NCI-H1930 (cell line): ENCODE measurements at places on chromosomes 1 and 21.

- no peak for DNase-seq
These were observed 83.2 kb upstream of the PBX1 start for GRCh38 chr1:164475834-164476233.

- no peak for DNase-seq
These were observed 62.1 kb downstream of the USP24 start for GRCh38 chr1:55153031-55153430.

GRCh38 chr1:55589671-55590297 is 374.6 kb upstream of the USP24 start:
- DNase-seq: no peak

DNA sequence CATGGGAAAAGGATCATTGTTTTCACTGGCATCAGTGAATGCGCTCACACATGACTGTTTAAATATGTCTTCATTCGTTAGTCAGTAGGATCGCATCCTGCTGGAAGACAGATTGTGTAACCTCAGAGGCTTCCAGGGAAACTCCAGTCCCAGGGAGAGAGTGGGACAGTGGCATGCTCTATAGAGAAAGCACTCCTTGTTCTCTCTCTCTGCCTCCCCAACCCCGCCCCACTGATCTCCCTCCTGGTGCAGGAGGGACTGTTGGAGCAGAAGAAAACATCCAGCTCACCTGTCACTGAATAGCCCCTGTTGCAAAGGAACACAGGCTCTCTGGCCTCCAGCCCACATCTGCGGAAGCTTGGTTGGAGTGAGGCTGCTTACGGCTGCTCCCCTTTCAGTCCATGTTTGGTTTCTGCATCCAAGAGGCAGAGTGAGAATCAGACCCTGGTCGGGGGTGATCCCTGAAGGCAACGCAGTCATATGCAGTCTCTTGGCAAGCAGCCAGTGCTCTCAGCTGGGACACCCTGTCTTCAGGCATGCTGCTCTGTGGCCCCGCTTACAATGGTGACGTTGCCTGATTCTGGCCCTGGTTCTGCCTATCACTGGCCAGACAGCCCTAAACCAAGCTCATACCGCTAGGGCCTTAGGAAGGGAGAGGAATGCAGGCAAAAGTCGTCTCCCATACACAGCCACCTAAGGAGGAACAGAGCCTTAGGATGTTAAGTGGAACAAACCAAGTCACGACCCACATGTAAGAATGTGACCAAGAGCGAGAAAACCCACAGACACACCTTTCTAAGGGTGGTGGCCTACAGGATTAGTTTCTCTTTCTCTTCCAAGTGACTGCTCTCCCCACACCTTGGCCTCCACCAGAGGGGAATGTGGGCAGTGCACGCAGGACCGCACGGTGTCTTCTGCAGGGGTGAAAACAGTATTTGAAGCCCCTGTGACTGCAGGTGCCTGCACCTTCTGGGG is 39.7 kb downstream of the BACE2 start:
- DNase-seq: no peak

DNA sequence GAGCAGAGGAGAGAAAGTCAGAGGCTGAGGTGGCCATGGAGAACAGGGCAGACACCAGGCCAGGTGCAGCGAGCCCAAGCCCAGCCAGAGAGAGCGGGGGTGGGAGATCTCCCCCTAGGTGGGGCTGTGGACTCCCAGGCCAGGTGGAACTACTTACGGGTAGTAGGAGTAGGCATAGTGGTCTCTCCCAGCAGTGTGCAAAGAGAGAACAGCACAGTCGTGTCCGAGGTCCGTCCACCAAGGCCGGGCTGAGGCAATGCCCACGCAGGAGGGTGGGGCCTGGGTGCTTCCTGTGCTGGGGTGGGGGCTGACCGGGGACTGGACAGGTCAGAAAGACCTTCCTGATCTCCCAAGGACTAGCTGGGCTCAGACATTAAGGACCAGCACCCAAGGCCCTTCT is 263.7 kb downstream of the PTPRU start:
- no peak for DNase-seq

DNA sequence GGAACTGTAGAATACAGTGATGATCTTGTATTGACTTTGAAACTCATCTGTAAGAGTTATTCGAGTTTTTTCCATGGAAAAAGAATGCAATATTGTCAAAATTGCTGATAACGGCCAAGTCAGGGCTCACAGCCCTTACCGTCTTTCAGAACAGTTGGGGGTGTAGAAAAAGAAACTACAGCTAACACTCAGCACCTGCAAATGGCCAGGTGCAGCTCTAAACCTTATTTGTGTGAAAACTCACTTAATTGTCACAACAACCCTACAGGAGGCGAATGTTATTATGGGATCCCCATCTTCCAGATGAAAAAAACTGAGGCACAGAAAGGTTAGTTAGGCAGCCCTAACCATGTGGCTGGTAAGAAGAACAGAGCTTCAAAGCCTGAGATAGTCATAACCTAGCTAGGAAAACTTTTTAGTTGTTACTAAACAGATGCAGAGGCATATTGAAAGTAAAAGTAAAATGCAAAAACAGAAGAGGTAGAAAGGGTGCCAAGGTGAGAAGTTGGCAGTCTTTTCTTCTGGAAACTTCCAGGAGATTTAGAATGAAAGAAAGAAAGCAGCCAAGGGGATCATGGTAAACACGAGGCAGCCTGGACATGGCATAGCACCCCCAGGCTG is 76.4 kb downstream of the DSCAM start:
- DNase-seq: no peak

GRCh38 chr1:155321639-155322503 is 1.2 kb downstream of the RUSC1 start:
- DNase-seq: no peak

DNA sequence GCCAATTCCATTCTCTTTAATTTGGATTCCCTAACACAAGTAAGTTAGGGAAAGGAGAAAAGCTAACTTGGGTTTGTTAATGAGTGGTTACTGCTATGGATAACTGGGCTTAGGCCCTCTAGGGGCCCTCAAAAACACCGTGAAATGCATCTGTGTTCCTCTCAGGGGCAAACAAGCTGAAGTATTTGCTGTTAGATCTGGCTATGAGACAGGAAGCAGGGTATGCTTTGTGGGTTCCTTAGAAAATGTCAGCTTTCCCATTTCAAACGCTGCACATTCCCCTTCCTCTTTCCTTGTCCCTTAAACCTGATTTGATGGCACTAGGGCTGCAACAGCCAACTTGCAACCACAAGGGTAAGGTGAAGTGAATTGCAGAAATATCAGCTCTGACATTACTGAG is 5.7 kb upstream of the CAP1 start:
- DNase-seq: no peak

DNA sequence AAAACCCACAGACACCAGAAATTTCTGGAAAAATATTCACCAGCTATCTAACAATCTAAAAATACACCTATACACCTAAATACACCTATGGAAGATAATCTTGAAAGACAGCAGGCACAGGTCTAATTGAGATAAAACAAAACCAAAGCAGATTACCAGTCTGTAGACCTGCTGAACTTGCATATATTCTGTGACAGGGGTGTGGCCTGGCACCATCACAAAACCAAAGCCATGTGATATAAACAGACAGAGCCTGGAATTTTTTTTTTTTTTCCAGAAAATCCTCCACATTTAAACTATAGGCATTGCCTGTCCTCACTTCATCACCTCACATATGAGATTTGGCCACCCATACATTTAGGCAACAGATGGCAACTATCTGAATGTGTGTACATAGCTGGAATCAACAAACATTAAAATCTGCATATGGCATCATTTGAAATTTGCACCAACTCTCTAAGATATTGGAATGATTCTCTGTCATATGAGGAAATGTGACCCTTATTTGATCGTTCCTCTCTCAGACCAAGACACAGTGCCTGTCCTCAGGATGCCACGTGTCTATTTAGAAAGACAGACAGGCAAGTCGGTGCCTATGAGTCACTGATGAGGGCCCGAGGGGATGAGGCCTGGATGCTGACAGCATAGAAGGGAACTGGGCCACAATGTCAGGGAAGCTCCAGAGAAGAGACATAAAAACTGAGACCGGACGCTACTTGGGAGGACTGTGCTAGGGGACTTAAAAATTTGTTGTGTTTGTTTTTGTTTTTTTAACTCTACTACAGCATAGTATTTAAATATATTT is 32.6 kb downstream of the NMNAT2 start:
- DNase-seq: no peak

- no peak for DNase-seq
These were observed 420.8 kb downstream of the NPHP4 start for GRCh38 chr1:5571438-5571837.

DNA sequence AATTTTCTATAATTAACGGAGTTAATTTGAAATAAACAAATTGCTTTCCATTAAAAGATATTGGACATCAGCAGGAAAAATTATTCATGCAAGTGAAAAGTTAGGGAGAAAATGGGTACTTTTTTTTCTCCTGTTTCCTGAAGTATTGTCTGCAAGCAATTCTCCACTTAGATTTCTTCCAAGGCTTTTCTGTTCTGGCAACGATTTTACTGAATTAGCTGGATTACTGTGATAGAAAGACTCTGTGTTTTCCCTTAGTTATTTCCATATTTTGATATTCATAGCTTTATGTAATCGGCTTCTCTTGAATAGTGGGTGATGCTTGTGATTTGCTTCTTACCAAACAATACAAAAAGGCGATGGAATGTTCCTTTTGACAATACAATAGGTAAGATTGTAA is 1333.9 kb downstream of the AMY1C start:
- no peak for DNase-seq

- no peak for DNase-seq
These were observed 1.5 kb downstream of the UBE2G2 start for GRCh38 chr21:44800103-44800502.

- DNase-seq: no peak
These were observed 161.5 kb upstream of the KIAA0040 start for GRCh38 chr1:175354080-175354479.

DNA sequence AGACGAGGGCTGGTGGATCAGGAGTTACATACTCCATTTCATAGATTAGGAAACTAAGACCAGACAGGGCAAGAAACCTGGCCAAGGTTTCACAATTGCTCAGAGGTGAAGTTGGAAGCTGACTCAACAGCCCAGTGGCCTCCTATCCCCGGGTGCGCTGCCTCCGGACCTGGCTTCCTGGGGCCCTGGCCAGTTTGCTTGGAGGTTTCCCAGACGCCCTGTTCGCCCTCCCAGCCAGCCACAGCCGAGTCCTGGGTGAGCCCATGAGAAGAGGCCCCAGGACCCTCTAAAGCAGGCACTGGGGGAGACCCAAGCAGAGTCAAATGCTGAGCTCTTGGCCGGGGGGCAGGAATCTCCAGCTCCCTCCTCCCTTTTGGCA is 180.1 kb downstream of the ZBTB18 start:
- DNase-seq: no peak

- DNase-seq: no peak
These were observed 22.9 kb downstream of the PROX1 start for GRCh38 chr1:214010717-214011116.

- no peak for DNase-seq
These were observed 33.9 kb upstream of the PIGC start for GRCh38 chr1:172477741-172478140.

- DNase-seq: no peak
These were observed 39.7 kb downstream of the ADARB1 start for GRCh38 chr21:45114072-45114471.

- DNase-seq: no peak
These were observed 32.9 kb downstream of the CD58 start for GRCh38 chr1:116537898-116538297.

- no peak for DNase-seq
These were observed 347.2 kb upstream of the ADAMTS5 start for GRCh38 chr21:27314131-27314530.

DNA sequence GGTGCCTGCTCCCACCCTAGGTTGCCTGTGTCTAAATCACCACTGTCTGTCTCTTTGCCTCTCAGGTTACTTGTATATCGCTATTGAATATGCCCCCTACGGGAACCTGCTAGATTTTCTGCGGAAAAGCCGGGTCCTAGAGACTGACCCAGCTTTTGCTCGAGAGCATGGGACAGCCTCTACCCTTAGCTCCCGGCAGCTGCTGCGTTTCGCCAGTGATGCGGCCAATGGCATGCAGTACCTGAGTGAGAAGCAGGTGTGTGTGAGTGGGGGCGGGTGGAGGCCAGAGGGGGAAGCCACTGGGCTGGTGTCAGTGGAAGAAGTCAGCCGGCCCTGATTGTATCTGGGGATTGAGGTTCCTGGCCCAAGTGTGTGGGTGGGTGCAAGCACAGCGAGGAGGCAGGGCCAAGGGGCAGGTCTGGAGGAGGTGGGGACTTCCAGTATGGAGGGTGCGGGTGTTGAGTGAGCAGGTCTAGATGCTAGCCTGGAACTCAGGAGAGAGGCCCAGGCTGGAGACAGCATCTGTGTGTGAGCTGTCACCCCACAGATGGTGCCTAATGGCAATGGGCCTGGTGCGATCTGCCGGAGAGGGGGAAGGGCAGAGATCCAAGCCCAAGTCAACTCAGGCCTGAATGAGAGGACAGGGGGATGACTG is 17.2 kb downstream of the TIE1 start:
- no peak for DNase-seq

DNA sequence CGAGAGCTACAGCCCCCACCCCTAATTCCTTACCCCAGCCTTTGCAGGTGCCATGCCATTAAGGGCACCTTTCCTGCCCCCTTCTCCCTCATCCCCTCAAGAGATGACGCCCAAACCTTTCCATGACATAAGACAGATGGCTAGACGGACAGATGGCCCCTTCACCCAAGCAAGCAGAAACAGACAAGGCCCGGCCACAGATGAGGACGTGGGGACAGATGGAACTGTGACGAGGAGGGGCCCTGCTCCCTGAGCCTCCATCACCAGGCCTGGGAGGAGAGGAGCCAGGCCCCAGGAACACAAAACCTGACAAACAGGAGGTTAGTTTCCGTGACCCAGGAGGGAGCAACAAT is 24.7 kb upstream of the PEF1 start:
- DNase-seq: no peak

DNA sequence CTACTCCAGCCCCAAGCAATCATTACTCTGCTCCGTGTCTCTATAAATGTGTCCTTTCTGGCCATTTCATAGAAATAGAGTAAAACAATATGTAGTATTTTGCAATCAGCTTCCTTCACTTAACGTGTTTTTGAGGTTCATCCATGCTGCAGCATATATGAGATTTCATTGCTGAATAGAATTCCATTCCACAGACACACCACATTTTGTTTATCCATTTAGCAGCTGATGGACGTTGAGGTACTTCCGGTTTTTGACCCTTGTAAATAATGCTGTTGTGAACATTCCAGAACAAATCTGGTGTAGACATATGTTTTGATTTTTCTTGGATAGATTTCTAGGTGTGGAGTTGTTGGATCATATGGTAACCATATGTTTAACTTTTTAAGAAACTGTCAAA is 30.7 kb downstream of the ADAM30 start:
- no peak for DNase-seq

DNA sequence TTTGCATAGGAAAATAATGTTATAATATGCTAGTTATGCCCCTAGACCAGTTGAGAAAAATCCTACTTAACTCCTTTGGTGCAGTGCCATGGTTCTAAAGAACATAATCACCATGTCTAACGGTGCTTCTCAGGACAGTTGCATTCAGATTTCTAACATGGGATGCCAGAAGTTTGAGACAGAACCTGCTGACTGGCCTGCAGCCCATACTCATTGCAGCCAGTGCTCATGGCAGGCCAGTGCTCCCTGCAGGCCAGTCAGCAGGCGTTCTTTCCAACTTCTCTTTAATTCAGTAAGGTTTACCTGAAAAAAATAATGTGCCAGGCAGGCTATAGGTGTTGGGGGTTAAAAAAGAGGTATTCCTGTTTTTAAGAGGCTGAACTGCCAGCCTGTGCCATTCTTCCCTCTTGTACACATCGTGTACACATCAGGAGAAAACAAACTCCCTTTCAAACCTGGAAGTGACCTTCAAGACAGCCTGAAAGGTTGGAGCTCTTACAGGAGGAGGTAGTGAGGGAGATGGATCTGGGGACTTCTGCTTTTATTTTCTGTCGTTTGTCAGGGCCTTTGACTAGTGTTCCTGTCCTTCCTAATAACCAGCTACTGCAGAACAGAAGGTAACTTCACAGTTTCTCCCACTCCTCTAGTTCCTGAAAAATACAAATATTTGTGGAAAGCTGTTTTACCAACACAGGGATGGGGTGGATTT is 146.0 kb upstream of the MAGI3 start:
- DNase-seq: no peak
